ENCODE measurements at places on chromosomes 2 and 18.

DNA sequence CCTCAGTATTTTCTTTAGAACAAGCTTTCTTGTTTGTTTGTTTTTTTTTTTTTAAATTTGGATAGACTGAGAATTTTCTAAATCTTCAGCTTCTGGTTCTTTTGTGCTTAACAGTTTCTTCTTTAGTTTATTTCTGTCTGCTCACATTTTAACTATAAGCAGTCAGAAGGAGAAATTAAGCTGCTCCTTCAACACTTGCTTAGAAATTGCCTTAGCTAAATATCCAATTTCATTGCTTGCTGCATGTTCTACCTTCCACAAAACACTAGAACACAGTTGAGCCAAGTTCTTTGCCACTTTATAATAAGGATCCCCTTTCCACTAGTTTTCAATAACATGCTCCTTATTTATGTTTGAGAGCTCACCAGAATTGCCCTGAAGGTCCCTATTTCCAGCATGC lies 57.7 kb downstream of the NBEAL1 start:
- DNase-seq: no peak

- no peak for DNase-seq
Measured at GRCh38 chr2:5803547-5803946, 111.4 kb downstream of the SOX11 start.

- no peak for DNase-seq
Measured at GRCh38 chr2:439556-440402, 151.9 kb upstream of the ALKAL2 start.

GRCh38 chr18:63180971-63181376 lies 138.6 kb downstream of the BCL2 start:
- no peak for DNase-seq

- DNase-seq: no peak
Measured at GRCh38 chr2:29596584-29596983, 324.8 kb downstream of the ALK start.

DNA sequence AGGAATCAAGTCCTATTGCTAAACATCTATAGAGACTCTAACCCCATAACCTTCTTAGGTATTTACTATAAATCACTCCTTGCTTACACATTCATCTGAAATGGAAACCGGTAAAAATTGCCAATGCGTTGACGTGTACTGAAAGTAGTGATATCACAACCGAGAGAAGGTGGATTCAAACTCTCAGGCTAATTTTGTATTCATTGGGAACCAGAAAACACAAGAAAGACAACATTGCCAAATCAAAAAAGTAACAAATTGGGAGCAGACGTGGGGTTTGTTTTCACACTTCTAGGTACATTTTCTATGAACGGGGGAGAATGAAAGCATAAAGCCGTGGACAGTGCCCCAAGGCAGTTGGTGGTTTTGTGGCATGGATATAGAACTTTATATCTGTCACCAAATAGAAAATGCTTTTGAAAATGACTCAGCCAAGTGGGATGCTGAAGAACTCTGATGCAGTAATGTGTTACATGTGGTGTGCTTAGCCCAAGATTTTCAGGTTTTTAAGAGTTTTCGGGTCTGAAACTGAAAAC lies 155.1 kb upstream of the RASGRP3 start:
- no peak for DNase-seq

DNA sequence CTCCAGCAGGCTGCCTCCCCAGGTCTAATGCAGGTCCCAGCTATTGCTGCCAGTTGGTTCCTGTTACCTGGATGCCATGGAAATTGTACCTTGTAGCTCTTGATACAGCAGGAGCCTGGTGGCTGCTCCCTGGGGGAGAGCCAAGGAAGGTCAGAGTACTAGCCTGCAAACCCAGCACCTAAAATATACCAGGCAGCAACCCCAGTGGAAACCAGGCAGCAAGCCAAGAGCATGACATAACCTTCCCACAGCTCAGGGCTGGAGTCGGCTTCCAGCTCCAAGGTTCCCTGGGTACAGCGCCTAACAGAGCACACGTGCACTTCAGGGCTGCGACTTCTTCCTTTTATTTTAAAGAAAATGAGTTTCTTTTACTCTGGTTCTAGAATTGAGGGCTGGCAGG lies 30.3 kb downstream of the TNP1 start:
- peak; percentile 20 for DNase-seq

DNA sequence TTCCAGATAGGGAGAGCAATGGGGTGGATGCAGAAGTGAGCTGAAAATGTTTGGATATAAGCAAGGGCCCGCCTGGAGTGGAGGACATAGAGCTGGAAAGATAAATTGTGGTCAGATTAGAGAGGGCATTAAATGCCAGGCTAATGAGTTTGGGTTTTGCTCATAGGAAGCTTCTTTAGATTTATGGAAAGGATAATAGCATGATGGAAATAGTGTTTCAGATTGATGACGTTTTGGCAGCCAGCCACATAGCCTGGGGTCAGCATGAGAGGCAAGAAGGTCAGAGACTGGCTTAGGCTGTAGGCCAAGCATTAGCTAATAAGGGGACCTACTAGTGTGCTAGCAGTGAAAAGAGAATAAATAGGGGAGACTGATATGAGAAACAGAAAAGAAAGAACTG lies 321.6 kb downstream of the STK39 start:
- DNase-seq: no peak

DNA sequence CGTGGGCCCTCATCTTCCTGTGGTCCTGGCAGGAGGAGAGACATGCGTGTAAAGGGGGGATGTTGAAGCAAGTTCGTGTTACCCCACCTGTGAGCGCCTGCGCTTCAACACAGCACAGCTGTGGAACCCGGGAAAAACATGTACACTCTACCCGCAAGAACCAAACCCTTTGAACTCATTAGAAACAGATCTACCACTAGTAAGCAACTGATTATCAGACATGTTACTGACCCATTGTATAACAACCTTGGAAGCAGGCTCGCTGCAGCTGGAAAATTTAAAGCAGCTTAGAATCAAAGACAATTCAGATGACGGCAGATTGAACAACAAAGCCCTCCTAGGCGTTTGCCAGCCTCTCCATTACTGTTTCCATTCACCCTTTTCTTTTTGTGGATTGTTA lies 771.7 kb upstream of the SALL3 start:
- DNase-seq: no peak

- DNase-seq: peak; percentile 89
Measured at GRCh38 chr2:105641389-105641811, 103.3 kb upstream of the NCK2 start.

DNA sequence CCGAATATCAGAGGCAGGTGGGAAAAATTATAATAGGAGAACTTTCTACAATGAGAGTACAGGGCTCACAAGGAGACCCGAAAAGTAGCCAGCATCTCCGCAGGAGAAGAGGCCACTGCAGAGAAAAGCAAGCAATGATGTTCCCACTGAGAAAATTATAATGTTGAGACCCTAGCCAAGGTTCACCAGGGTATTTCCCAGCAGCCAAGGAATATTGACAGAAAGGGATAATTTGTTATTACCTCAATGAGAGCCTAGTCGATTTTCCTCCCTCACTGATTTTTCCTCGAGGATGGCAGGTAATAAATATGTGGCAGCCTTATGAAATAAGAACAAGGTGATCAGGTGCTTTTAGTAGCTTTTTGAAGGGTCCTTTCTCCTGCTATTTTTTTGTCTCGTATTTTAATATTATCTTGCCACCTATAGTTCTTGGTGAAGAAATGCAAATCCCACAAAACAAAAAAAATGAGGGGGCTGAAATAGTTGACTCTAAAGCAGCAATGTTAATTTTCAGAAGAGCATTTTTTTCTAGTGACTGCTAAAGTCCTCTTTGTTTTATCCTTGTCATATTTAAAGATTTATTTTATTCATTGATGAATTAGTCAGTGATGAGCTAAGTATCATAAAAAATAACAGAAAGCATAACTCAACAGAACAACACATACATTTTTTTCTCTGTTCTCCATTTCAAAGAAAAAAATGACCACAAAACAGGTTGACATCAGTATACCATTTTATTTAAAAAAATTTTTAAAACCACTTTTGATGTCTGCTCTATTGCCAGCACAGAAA lies 215.4 kb downstream of the KCNE4 start:
- DNase-seq: no peak

- DNase-seq: no peak
Measured at GRCh38 chr2:29394311-29394980, 279.2 kb downstream of the CLIP4 start.

DNA sequence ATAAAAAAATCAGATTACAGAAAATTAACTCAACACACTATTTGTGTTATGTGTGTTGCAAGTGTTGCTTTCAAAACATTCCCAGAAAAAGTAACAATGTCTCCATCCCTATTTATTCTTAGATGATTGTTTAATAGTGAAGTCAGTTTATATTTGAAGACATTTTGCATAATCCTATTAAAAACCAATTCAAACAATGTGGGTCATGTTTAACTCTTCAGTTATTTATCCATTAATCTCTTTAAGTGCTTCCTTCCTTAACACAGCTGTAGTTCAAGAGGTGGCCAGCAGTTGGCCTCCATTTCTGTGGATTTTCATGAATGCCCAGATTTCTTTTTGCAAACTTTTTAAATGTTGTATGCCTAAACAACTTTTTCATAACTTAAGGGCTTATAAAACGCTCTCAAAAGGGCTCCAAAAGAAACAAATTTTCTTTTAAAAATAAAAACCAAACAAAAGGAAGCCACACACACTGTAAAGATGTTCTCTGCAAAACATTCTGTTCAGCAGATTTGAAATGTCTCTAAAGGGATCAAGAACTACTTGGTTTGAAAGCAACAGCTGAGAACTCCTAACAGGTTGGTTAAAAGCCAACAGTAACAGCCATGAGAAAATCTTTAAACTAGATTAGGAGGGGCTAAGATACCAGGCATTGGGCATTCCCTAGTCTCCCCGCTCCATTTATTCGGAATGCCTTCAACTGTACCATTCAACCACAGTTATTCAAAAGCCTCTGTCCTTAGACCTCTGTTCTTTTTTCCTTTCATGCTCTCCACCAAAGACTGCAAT lies 71.5 kb downstream of the THADA start:
- no peak for DNase-seq

DNA sequence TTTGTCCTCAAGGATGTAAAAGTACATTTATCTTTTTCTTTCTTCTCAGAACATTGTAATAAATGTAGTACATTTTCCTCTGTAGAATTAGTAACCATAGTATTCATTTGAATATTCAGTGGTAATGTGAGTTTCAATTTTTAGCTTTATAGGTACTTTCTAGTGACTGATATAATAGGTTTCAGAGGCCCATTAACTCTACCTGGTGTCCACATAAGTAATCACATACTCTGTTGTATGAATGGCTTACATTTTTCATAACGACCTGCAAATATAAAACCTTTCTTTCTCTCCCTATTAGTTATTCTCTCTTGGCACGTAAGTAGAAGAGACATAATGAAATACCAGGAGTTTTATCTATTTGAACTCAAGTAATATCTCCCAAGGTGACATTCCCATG lies 1017.6 kb downstream of the DPP10 start:
- no peak for DNase-seq

GRCh38 chr2:18423636-18424035 lies 136.8 kb downstream of the RDH14 start:
- no peak for DNase-seq

DNA sequence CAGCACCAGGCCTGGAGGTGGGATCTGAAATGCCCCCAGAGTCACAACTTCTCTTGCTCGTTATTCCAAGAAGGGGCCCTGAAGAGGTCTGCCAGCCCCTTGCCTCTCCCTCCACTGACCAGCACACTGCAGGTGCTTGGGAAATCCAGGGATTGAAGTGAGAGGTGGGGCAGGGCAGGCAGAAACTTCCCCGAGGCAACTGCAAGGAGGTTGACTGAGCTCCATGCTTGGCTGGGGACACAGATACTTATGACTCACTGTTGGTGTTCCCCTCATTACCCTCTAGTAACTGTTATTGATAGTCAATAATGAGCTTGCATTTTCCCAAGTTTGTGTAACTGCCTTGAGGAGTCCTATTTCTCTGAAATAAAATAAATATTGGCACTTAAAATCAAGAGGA lies 47.5 kb downstream of the MARCO start:
- DNase-seq: no peak

DNA sequence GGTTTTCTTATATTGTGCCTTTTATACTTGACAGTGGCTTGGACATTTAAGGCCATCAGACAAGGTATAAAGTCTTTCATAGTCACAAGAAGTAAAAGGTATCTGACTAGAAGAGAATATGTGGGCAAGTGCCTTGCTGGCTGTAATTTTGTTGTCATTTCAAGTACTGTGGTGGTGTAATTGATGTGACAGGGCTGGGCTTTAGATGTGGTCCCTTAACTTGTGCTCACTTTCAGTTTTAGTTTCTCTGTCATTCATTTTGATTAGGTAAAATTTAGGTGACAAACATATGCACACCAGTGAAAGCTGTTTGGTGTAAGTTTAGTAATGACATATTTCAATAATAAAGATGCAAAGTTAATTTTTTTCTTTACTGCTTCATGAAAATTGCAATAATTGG lies 31.2 kb upstream of the TBR1 start:
- no peak for DNase-seq

DNA sequence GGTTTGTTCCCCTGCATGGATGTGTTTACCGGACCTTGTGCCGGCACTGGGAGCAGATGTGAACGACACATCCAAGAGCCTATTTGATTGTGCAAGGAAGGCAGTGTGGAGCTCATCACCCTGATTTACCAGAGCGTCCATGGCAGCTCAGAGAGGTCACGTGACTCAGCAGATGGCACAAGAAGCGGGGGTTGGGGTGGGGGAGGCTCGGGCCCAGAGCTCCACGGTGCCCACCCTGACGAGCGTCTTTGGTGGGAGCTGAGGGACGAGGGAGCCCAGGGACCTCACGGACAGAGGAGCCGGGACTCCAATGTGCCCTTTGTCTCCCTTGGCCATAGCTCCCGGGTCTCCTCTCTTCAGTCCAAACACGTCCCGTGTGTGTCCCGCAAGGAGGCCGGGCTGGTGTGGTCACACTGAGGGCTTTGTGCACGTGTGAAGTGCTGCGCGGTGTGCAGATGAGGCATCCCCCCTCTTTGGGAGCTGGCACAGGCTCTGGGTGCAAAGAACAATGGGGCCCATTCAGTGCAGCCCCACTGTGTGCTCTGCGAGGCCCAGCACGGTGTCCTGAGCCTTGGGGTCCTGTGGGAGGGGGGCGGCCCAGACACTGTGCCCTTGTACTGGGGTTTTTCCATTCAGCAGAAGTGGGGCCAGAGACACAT lies 15.5 kb downstream of the KCNIP3 start:
- no peak for DNase-seq

DNA sequence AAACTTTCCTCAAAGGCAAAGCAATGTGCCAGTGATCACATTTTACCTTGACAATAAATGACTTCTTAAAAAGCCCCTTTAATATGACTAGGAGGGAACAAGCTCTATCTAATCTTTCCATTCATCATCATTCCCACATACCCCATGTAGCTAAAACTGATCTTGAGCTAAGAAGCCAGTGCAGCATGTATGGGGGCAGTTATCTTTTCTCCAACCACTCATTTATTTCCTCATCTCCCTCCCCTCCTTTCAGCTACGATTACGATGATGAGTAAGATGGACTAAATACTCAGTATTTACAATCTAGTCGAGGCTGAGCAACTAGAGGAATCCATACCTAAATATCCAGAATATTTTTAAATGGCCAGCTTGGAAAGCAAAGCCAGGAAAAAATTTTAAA lies 35.5 kb downstream of the PNO1 start:
- no peak for DNase-seq

- DNase-seq: no peak
Measured at GRCh38 chr2:25543939-25544338, 129.4 kb downstream of the DTNB start.

Data from cerebellar cortex (tissue), 1 donor.